ENCODE measurements at places on chromosomes 2 and 18. TPM values are rescaled to one million over a fixed set of nuclear protein-coding genes. Genes with fewer than 3 reads are reported as not detected.
A peak's percentile ranks its signal among the peaks of the same experiment; 100 is the strongest.

The ALPI gene
- not detected for total RNA-seq

The GNAL gene
- total RNA-seq: 1.7 TPM

The GPR45 gene
- total RNA-seq: not detected

The NEURL3 gene
- total RNA-seq: 0.13 TPM

The PDE6D gene
- total RNA-seq: 20.3 TPM

DNA sequence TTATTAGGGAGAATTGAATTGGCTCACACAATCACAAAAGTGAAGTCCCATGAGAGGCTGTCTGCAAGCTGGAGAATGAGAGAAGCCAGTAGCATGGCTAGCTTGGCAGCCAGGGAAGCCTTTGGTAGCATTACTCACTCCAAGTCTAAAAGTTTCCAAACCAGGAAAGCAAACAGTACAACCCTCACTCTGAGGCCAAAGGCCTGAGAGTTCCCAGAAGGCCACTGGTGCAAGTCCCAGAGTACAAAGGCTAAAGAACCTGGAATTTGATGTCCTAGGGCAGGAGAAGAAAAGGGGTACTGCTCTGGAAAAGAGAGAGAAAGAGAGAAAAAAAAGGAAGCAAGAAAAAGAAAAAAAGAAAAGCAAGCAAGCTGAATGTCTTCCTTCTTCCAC lies 318.2 kb downstream of the RND3 start:
- DNase-seq: peak; percentile 44

- peak; percentile 52 for DNase-seq
Observed at GRCh38 chr2:157194097-157194688, 63.3 kb upstream of the GALNT5 start.

DNA sequence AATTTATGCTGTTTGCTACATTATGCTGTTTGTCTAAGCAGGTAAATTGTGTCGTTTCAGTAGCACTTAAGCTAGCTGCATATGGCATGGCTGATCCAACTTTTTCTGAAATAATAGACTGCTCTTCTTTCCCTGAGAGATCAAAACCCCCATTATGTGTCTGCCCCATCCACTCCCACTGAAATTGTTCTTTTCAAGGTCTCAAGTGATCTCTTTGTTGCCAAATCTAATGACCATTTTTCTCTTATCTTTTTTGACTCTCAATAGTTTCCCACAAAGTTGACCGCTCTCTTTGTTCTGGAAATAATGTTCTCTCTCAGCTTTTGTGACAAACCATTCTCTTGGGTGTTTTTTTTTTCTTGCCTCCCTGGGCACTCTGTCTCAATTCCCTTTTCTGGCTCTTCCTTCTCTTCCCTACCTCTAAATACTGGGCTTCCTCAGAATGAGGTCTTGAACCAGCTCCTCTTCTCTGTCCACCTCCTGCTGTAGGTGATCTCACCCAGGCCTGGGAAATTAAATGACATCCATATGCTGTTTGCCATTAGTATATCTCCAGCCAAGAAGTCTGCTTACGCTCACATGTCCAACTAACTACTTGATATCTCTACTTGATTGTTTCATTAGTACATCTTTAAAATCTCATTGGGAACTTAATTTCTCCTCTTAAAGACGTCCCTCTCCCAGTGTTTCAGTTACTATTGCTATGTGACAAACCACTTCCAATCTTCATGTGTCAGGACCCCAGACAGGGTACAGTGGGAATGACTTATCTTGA lies 107.3 kb upstream of the TLK1 start:
- DNase-seq: no peak

- no peak for DNase-seq
Observed at GRCh38 chr18:60502591-60502990, 130.0 kb upstream of the MC4R start.

GRCh38 chr2:189412330-189412953 lies 28.8 kb upstream of the WDR75 start:
- peak; percentile 86 for DNase-seq

DNA sequence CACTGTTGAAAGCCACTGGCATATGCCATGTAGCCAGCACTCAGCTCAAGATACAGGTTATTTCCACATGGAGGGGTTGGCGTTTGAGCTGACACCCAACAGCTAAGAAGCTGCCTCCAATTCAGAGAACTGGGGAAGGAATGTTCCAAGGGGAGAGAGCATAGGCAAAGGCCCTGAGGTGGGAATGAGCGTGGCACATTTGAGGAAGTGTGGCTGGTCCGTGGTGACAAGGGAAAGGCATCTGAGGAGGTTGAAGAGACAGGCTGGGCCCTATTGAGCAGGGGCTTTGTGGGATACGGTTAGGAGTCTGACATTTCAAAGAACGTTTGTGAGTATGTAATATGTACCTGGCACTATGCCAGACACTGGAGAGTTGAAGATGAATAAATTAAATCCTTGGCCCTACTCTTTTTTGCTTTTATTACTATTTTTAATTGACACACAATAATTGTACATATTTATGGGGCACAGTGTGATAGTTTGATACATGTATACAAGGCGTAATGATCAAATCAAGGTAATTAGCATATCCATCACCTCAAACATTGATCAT lies 27.6 kb upstream of the TMBIM1 start:
- DNase-seq: no peak

GRCh38 chr2:61162721-61163120 lies 733 bp downstream of the C2orf74 start:
- no peak for DNase-seq

- DNase-seq: no peak
Observed at GRCh38 chr2:221156062-221156734, 415.9 kb downstream of the EPHA4 start.

- peak; percentile 14 for DNase-seq
Observed at GRCh38 chr2:166419616-166419934, 43.8 kb upstream of the SCN9A start.

DNA sequence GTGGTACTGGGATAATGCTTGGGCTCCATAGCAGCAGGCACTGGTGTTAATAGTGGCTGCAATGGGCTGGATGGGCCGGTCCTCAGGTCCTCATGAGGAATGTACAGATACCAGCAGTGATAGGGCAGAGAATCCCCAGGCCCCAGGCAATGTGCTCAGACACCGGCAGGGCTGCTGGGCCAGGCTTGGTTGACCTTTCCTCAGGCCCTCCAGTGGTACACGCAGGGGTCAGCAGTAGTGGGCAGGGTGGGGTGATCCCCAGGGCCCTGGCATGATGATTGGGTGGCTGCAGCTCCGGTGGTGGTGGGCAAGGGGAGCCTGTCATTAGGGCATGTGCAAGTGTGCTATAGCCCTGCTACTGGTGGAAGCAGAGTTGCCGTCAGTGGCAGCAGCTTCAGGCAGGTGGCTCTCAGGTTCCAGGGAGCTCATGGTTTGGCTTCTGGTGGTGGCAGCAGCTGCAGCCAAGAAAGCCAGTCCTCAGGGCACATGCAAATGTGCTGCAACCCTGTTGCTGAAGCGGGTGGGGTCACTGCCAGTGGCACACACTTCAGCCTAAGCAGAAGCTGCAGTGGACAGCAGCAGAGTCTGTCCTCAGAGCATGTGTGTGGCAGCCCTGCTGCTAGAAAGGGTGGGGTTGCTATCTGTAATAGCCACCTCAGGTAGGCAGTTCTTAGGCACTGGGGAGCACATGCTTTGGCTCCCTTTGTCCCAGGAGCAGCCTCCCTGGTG lies 56.8 kb downstream of the CCNT2 start:
- DNase-seq: no peak

GRCh38 chr2:21841341-21841740 lies 717.6 kb downstream of the TDRD15 start:
- no peak for DNase-seq

- no peak for DNase-seq
Observed at GRCh38 chr18:73514449-73514848, 633.2 kb downstream of the FBXO15 start.

DNA sequence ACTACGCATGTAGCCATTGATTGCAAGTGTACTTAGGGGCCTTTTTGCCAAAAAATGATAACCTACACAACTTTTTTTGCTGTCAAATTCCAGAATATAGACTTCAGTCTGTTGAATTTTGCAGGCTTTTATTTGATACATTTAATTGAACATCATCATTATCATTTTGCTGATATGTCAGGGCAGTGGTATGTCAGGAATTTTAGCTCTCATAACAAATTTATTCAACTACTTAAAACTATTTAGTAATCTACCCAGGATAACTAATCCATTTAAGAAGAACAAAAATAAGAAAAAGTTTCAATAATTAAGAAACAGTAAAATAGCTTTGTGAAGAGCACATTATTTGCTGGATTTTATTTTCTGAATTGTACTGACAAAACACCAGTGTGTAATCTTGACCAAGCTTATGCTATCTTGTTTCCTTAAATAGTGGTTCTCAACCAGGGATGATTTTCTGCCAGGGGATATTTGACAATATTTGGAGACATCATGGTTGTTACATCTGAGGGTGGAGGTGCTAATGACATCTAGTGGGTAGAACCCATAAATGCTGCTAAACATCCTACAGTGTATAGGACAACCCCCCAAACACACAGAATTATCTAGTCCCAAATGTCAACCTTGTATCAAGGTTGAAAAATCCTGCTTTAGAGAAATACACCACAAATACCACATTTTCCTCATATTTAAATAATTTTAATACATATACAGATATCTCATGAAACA lies 12.1 kb upstream of the TTN start:
- no peak for DNase-seq

All from muscle of leg (tissue), 16 donors.